ENCODE measurements at places on chromosomes 6 and 20.

GRCh38 chr6:26475823-26476729 lies 18.3 kb downstream of the BTN2A1 start:
- no peak for DNase-seq

DNA sequence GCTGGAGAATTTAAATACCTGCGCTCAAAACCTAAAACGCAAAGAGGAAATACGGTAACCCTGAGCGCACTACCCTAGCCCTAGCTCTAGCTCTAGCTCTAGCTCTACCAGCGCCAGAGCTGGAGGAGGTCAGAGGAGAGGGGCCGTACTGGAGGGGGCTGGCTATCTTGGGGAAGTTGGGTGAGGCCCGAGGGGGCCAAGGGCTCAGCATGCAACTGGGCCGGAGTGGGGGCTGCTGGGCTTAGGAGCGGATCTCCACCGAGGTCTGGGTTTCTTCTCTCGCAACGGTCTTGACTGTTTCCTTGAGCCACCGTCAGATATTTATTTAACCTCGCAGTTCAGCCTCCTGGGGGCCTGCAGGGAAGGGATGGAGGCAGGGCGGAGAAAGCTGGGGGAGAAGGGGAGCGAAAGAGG lies 91.0 kb downstream of the NCR2 start:
- DNase-seq: no peak

DNA sequence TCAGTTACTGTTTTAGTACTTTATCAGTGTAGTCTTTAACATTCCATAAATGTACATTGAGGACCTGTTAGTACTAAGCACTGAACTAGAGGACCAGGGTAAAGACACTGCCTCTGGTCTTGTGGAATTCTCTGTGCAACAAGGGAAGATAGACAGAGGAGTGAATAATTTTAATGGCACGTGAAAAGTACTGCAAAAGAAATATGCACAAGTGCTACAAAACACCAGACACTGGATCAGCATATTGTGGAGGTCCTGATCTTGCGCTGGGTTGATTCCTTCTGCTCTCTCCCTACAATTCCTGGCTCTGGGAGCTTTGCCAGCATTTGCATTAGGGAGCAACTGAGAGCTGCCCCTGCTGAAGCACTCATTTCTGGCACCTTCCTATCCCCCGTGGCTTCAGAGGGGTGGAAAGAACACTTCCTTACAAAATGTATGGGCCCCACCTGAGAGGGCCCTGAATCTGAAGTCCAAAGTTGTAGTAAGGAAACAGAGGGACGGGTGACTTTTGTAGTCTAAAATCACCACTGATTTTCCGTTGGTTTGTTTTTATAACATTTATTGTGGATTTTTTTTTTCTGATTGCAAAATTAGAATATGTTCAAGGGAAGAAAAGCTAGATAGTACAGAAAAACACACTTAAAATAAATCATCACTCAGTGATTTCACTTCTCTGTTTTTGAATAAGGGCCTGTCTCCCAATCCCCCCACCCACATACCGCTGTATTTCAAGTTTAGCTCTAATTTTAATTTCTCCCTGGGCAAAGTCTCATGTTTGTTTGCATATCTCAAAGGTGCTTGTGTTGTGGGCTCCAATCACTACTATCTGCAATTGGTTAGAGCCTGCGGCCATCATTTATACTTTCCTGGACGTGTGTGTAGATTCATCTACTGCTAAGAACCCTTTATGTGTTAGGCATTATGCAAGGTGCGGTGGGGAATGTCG lies 4.9 kb downstream of the PKIG start:
- DNase-seq: no peak

GRCh38 chr6:128886706-128887105 lies 3.8 kb downstream of the LAMA2 start:
- no peak for DNase-seq

- DNase-seq: peak; percentile 14
These were observed 18.0 kb upstream of the DEFB129 start for GRCh38 chr20:208942-209566.

DNA sequence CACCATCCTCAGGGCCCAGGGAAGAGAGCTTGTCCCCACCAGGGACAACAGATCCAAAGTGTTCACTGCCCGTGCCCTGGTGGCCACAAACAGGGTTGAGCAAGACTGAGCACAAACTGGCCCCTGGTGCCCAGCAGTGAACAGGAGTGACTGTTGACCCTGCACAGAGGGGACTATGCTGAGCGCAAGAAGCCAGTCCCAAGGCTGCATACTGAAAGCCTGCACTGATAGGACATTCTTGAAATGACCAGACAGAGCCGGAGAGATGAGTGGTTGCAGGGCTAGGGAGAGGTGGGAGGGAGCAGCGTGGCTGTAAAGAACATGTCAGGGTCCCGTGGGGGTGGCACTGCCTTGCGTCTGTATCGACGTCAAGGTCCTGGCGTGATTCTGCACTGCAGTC lies 2.9 kb upstream of the FNDC11 start:
- DNase-seq: no peak

- DNase-seq: no peak
These were observed 10.2 kb upstream of the NEDD9 start for GRCh38 chr6:11242711-11243110.

DNA sequence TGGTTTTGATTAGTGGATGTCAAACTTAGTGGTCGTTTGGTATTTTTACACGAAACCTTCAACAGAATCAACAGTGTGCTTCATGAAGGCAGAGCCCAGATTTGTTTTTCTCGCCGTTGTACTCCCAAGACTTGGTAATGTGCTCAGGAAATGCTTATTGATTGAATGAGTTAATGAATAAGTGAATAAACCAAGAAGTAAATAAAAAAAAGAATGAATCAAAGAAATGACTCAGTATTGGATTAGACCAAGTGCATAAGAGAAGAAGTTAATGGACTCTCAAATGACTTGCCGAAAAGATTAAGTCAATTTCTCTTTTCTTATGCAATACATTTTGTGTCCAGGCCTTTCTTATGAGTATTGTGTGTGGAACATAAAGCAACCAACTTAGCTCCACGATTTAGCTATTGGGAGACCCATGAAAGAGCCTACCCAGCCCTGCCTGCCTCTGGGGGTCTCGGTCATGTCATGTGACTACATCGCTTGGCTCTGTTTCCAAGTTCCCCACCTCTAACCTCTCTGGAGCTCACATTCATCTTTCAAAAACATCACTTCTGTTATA lies 10.6 kb upstream of the FUCA2 start:
- no peak for DNase-seq

DNA sequence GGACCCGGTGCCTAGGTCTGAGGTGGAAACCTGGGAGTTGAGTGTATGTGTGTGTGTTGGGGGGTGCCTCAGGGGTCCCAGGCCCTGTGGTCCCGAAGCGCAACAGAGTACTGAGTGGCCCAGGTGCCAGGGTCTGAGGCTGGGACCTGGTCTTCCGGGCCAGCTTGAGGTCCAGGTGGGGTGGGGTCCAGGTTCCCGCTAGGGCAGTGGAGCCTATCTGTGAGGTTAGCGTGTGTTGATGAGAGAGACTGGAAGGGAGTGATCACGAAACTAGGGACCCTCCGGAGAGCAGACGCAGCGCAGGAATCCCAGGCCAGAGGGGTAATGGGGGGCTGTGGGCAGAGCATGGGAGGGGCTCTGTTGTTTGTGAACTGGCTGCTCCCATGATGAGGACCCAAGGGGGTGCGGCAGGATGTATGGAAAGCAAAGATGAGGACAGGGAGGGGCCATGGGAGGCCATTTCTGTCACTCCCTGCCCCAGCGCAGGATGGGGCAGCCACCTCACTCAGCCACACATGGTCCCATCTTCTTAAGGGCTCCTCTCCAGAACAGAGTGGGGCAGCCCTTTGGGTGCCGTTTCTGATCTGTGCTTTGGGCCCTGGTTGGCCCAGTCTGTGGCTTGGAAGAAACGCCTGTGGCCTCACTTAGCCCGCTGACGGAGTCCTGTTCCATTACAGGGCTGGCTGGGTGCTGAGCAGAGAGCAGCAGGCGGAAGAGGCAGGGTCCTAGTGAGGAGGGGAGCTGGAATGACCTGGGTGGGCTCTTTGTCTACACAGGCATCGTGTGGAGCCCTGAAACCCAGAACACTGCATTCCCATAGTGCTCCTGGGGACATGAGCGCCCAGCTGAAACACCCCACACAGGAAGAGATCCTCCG lies 872 bp downstream of the HSPA12B start:
- DNase-seq: no peak

GRCh38 chr6:150006961-150007464 lies 18.3 kb downstream of the RAET1L start:
- DNase-seq: no peak

- no peak for DNase-seq
These were observed 161.6 kb downstream of the QKI start for GRCh38 chr6:163576114-163576513.

GRCh38 chr6:117276778-117277316 lies 11.5 kb downstream of the VGLL2 start:
- no peak for DNase-seq

Measured in kidney epithelial cell (primary cell).